ENCODE measurements at places on chromosomes 2 and 18.

- DNase-seq = no peak
Observed at GRCh38 chr2:120372816-120373215, 26.9 kb downstream of the INHBB start.

- no peak for DNase-seq
Observed at GRCh38 chr2:195333869-195334268, 323.2 kb upstream of the SLC39A10 start.

- no peak for DNase-seq
Observed at GRCh38 chr18:72161691-72162090, 382.5 kb downstream of the CBLN2 start.

GRCh38 chr2:204023088-204023487, 86.5 kb downstream of the ICOS start:
- no peak for DNase-seq

DNA sequence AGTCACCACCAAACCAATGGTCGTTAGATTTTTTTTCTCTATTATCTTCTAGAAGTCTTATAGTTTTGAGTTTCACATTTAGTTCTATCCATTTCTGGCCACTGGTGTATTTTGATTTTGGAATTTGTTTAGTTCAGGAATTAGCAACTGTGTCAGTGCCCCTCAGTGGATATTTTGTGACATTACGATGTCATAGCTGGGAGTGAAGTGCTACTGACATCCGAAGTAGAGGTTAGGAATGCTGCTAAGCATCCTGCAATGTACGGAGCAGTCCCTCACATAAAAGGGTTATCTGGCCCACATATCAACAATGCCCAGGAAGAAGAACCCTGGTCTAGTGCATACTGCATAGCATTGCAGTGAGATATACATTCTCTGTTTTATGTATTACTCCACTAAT, 157.4 kb upstream of the RGPD4 start:
- DNase-seq = no peak

- no peak for DNase-seq
Observed at GRCh38 chr2:170344663-170345346, 166.9 kb downstream of the MYO3B start.

DNA sequence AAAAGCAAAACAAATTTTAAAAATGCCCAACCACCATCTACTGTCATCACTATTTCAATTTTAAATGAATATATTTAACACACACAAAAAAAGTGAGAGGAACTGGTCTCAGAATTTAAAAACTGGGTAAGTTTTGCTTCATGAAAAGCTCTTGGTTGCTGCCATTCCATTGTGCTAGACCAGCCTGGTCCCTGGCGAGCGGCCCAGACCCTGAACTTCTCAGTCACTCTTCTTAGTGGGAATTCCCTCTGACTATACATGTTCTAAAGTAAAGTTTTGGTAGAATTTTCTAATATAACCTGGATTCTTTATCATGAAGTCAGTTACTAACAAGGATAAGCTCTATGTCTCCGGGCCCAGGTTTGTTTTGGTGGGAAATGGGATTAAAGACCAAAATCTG, 34.8 kb upstream of the TMEM177 start:
- no peak for DNase-seq

GRCh38 chr2:155456222-155456621, 757.7 kb downstream of the KCNJ3 start:
- no peak for DNase-seq

DNA sequence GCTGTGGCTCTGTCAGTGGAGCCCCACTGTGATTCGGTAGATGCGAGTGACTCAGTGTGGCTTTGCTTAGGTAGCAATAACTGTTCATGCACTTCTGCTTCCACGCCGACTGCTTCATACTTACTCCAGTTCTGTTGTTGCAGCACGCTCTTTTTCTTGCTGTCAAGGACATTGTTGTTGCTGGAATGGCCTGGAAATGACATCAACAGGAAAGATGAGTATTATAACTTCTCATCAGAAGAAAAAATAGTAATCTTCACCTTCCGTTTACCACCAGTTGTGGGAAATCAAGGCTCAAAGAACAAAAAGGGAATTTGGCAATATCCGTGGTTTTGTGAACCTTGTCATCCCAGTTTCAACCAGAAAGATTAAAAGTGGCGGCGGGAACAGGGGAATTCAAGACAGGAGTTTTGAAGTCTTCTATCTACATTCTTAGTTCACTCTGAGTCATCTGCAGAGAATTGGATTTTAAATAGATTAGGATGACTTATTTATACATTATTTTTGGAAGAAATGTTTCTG, 8.3 kb downstream of the TM4SF20 start:
- DNase-seq = no peak

DNA sequence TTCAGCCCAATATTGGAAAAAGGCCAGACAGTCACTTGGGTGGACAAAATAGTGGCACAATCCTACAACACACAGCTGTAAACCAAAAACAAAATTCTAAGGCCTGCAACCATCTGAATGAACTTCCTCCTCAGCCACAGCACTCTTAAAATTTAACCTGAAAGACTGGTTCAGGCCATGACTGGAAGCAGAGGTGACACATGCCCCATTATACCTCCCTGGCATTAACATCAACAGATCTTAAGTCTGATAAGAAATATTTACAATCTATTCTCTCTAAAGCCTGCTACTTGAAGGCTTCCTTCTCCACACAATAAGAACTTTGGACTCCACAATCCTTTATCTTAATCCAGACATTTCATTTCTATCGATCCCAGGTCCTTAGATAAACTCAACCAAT, 192.4 kb upstream of the LRP1B start:
- no peak for DNase-seq

GRCh38 chr2:232787806-232788205, 11.4 kb upstream of the KCNJ13 start:
- DNase-seq = no peak

DNA sequence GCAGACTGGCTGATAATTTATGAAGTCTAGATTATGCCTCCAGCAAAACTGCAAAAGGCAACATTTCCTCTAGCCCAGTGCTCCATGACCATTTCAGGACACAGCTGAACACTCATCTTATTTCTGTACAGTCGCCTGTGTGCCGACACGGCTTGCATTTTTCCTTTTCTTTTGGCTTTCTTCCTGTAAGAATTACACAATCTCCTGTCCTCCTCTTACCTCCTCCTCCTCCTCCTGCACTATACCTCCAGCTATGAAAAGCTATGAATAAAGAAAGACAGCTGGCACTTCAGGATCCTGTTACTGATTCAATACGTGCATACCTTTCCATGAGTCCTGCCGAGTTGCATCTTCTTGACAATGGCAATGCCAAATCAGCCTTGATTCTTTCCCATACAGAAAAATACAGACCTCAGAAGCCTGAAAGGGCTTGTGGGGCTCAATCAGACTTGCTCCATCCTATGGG, 32.2 kb upstream of the TRIB2 start:
- no peak for DNase-seq

GRCh38 chr18:56550121-56550520, 88.3 kb downstream of the TXNL1 start:
- DNase-seq = no peak

DNA sequence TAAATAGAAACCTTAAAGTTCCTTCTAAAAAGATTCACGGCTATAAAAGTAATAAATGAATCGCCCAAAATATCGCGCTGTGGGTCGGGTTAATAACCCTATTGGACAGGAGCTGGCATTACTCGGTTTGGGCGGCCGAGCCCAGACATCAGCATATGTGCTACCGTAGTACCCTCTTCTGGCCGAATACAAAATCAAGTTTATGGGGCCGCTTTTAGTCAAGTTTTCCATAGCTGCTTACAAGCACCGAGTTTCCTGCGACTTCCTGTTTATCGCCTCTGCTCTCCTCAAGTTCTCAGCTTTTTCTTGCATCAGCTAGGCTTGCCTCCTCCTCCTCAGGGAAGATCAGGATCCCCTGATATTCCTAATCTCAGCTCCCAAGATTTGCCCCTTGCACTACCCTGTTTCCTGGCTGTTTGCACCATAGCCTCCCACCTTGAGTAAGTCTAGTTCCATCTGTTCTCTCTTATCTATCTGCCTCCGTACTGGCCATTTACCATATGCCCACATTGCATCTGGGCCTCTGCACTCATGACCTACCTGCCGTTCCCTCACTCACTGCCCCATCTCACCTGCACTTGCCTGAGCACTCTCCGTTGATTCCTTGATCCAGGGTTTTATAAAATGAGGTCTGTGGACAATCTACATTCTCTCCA, 56.1 kb downstream of the SLC35F5 start:
- no peak for DNase-seq

- DNase-seq = no peak
Observed at GRCh38 chr2:60505240-60505879, 48.1 kb downstream of the BCL11A start.

- no peak for DNase-seq
Observed at GRCh38 chr2:15999596-16000469, 59.5 kb downstream of the MYCN start.

DNA sequence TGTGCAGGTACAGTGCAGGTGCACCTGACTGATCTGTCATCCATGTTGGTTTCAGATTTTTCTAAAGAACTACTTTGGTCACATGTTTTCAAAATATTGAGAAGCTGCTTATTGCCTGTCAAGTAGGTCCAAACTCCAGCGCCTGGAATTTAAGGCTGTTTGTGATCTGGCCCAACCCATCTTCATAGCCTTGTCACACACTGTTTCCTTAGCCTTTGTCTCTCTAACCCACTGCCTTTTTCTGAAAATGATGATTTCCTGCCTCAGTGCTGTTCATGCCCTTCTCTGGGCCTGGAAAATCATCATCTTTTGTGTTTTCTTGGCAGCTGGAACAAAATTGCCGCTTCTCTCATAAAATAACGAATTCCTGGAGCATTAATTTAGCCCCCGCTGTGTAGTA, 7.2 kb downstream of the LIMS1 start:
- DNase-seq = no peak

DNA sequence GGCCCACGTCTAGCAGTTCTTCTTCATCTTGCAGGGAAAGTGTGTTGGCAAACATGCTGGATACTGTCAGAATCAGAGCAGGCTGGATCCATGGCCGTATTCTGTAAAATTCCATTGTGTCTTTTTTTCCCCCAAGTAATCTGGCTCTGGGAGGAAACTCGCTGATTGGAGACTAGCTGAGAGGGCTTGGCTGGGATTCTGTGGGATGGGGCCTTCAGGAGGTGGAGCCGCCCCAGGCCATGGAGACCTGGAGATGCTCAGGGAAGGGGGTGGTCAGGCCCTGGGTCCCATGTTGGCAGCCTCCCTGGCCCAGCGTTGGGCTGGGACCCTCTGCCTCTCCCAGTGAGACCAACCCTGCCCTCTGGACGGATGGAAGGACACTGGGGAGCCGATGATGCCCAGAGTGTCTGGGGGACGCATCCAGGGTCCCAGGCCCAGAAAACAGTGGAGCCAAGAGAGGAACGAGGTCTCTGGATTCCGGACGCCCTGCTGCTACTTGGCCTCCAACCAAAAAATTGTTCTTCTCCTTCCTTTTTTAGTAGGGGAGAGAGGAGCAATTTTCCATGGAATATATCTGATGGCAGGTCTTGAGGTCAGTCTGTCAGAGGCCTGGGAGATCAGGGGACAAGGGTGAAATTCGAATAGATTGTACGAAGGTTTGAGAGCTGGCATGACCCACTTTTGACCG, 114.5 kb downstream of the AGAP1 start:
- no peak for DNase-seq

GRCh38 chr18:51884039-51884438, 456.0 kb upstream of the DCC start:
- DNase-seq = no peak

DNA sequence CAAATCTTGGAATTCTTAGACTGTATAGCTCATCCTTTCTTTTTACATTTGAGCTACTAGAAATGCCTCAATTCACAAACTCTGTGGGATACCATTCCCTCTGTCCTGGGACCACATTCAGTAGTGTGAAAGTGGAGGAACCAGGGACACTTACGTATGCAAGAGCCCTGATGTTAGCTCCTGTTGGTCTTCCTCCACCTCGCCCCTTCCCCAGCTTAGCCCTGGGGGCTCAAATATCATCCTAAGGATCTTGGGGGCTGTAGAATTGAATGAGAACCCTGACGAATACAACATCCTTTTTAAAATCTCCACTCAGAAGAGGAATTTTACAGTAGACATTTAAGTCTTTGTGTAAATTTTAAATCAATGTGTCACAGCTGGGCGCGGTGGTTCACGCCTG, 65.2 kb upstream of the RAPH1 start:
- DNase-seq = no peak

DNA sequence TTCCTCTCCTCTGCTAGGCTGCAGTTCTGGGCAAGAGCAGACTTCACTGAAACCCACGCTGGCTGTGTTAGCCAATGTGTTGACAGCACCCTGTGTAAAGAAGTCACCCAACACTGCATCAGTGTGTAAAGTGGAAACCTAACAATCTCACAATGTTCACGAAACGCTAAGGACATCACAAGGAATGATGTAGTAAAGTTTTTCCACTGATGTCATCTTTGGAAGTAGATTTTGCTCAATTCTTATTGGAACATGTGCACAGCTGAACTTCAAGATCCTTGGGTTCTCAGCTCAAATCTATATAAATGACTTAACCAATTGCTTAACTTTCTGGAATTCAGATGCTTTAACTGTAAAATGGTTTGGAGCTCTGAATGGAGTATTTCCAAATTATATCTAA, 1112.5 kb downstream of the TSN start:
- DNase-seq = no peak

DNA sequence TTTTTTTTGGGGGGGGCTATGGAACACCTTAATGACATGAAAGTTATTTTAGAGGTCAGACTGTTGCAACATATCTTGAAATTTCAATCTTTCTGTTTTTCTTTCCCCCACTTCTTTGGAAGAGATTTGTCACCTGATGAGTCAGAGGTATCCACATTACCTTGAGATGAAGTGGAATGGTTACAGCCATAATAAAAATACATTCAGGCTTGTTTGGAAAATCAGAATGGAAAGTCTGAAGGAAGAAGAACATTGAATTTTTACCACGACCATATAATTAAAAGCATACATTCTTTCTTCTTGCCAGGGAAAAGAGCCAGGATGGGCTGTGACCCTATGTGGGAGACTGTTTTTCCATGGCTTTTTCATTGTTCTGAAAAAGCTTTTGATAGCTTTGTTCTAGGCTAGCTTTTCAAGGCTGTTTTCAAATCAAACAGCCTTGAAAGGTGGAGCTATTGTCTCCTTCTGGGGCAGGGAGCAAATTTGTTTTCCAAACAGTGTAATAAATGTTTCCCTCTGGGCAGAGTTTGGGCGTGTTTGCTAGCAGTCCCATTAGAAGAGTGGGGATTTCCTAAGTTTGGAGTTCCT, 2.3 kb upstream of the GTF3C3 start:
- no peak for DNase-seq

GRCh38 chr2:226001716-226002115, 602.2 kb downstream of the NYAP2 start:
- no peak for DNase-seq

GRCh38 chr2:39158351-39158750, 37.5 kb upstream of the SOS1 start:
- DNase-seq = no peak

GRCh38 chr18:8611916-8612576, 2.8 kb downstream of the RAB12 start:
- no peak for DNase-seq

- DNase-seq = no peak
Observed at GRCh38 chr18:48230467-48231113, 178.6 kb downstream of the ZBTB7C start.

GRCh38 chr2:176959614-176960013, 253.0 kb upstream of the HNRNPA3 start:
- DNase-seq = no peak

Data from stimulated activated CD4-positive, alpha-beta T cell treated with anti-CD3 and anti-CD28 coated beads, Interleukin-1b, Interleukin-23, amount 100 ng/mL, for 1 hour (primary cell).